Ascending aorta (tissue), 2 donors: ENCODE measurements at places on chromosomes 12 and 14. TPM values are rescaled to one million over a fixed set of nuclear protein-coding genes. Genes with fewer than 3 reads are reported as not detected.

The OTX2 gene
- total RNA-seq = not detected

DNA sequence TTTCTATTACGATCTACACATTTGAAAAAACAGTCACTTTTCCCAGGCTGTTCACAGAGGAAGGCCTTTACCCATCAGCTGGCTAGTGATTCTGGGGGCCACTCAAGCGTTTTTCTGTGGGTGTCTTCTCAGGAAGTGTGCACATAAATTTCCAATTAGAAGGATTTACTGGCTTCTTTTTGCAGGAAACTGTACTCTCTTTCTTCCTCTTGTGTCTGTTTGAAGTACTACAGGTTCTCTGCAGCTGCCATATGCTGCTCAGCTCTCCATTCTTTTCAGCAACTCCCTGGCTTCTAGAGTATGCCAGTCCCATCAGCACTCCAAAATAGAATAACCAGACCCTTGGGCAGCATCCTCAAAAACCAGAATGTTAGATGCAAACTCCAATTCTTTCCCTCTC lies 110.4 kb upstream of the NAV3 start:
- H3K27me3 ChIP-seq = no peaks in the 10 kb centered on the region
- H3K27ac ChIP-seq = no peak overlapping the region
- H3K4me1 ChIP-seq = no peaks in the 10 kb centered on the region
- H3K36me3 ChIP-seq = no peaks in the 10 kb centered on the region

The DIO3 gene
- not detected for total RNA-seq

- no peak overlapping the region for H3K4me3 ChIP-seq
- H3K27me3 ChIP-seq = no peaks in the 10 kb centered on the region
- peaks cover 5% of the 10 kb centered on the region for H3K4me1 ChIP-seq
These were observed 25.8 kb downstream of the HIP1R start for GRCh38 chr12:122860854-122861586.

DNA sequence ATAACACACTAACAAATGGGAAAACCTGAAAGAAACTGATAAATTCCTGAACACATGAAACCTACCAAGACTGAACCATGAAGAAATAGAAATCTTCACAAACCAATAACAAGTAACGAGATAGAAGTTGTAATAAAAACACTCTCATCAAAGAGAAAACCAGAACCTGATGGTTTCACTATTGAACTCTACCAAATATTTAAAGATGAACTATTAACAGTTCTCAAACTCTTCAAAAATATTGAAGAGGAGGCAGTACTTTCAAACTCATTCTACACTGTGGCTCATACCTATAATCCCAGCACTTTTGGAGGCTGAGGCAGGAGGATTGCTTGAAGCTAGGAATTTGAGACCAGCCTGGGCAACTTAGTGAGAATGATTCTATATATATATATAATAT lies 48.4 kb upstream of the TMTC2 start:
- H3K4me1 ChIP-seq = no peaks in the 10 kb centered on the region
- H3K36me3 ChIP-seq = no peaks in the 10 kb centered on the region
- H3K4me3 ChIP-seq = no peak overlapping the region
- DNase-seq = no peak

DNA sequence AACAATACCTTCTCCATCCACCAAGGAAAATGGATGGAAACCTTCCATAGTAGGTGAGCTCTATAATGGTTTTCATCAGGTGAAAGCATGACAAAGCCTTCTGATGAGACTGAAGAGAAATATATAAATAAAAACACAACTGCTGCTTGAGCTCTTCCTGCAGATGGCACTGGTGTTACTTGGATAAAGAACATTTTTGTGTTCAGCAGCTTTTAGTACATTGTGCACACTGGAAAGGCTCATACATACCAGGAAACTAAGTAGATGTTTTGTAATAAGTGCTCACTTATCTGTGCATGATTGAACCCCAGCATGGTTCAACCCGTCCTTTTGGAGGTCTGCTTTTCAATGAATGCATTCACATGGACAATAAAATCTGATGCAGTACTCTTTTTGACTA lies 357.3 kb upstream of the MIS18BP1 start:
- no peaks in the 10 kb centered on the region for H3K4me1 ChIP-seq
- no peak overlapping the region for H3K4me3 ChIP-seq
- no peaks in the 10 kb centered on the region for H3K27me3 ChIP-seq
- DNase-seq = no peak
- no peaks in the 10 kb centered on the region for H3K36me3 ChIP-seq

The PPP2R5E gene
- 5.7 TPM for total RNA-seq

DNA sequence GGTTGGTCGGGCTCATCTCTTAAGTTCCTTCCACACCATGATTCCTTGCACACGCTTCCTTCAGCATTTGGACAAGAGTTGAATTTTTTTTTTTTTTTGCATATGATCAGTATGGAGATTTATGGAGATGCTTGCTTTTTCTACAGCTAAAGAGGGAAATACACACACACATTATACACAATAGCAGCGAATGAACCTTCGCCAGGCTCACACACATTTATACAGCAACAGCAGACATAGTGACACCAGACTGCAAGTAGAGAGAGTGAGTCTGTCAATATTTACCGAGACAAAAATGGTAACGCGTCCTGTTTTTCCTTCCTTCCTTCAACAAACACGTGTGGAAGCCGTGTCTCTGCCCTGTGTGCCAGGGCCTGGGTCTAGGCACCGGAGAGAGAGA lies 897.9 kb downstream of the BCL11B start:
- H3K27ac ChIP-seq = no peak overlapping the region
- no peak for DNase-seq
- H3K27me3 ChIP-seq = no peaks in the 10 kb centered on the region
- no peaks in the 10 kb centered on the region for H3K36me3 ChIP-seq
- H3K4me3 ChIP-seq = no peak overlapping the region
- H3K4me1 ChIP-seq = no peaks in the 10 kb centered on the region

The RITA1 gene
- 48.4 TPM for total RNA-seq

DNA sequence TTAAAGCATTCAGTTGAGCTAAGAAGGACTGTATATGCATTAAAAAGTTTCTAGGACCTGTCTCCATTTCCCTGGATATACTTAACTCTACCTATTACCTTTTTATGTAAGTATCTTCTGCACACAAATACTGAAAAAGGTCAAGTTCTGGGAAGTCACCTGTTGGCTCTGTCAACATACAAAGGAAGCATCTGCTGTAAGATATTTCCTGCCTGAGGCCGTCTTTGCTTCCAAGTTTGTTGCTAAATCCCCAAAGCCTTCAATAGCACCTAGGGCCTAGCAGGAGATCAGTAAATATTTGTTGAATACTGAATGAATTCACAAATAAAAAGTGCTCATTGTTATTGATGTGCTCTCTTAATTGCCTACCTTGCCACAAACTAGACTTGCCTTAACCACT lies 188.4 kb downstream of the DUSP6 start:
- H3K27me3 ChIP-seq = no peaks in the 10 kb centered on the region
- no peak for DNase-seq
- no peaks in the 10 kb centered on the region for H3K4me1 ChIP-seq
- no peak overlapping the region for H3K4me3 ChIP-seq

The CAPS2 gene
- total RNA-seq = 11.0 TPM

The OR11H6 gene
- total RNA-seq = not detected

DNA sequence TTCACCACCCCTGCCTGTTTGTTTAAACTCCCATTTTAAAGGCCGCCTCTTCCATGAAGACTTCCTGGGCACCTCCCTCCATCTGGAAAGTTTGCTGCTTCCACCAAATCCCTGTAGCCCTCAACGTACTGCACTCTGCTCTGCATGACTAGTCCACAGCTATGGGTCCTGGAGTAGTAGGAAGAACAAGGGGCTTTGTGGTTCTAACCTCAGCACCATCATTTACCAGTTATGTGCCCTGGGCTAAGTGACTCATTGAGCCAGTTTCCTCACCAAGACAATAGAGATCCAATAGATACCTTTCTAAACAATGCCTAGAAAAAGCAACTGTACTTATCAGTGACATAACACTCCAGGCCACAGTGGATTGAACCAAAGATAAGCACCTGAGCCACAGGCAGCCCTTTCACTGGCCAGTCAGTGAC lies 8.5 kb upstream of the LTBP2 start:
- no peak overlapping the region for H3K4me3 ChIP-seq
- H3K27ac ChIP-seq = peak overlapping the region; percentile 97
- no peaks in the 10 kb centered on the region for H3K36me3 ChIP-seq

GRCh38 chr12:27576667-27577347 lies 52.8 kb downstream of the PPFIBP1 start:
- H3K4me1 ChIP-seq = no peaks in the 10 kb centered on the region
- no peaks in the 10 kb centered on the region for H3K36me3 ChIP-seq
- H3K27ac ChIP-seq = peak overlapping the region; percentile 43
- no peaks in the 10 kb centered on the region for H3K27me3 ChIP-seq
- no peak overlapping the region for H3K4me3 ChIP-seq
- DNase-seq = no peak

The CCDC184 gene
- total RNA-seq = 1.6 TPM

GRCh38 chr12:106581543-106582248 lies 1.1 kb upstream of the RFX4 start:
- H3K4me1 ChIP-seq = peaks cover 6% of the 10 kb centered on the region
- peak overlapping the region; percentile 11 for H3K4me3 ChIP-seq
- H3K27me3 ChIP-seq = peaks cover 14% of the 10 kb centered on the region
- no peaks in the 10 kb centered on the region for H3K36me3 ChIP-seq

The PLEK2 gene
- 0.53 TPM for total RNA-seq

DNA sequence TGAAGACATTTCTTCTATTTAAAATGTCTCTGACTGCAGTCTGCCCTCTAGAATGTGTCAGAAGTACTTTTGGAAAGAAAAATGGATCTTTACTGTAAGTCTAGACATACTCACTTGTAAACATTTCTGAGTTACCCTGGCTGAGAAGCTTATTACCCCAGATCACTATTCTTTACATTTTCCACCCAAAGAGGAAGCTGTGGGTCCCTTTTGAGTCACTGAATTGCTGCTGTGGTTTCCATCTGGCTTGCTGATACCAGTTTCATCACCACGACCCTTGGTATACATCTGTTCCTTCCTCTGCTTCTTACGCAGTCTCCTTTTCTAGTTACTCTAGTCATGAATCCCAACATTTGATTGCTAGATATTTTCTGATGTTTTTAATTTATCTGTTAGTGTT lies 20.2 kb upstream of the CLEC4D start:
- H3K36me3 ChIP-seq = no peaks in the 10 kb centered on the region
- H3K27me3 ChIP-seq = no peaks in the 10 kb centered on the region
- DNase-seq = no peak
- no peaks in the 10 kb centered on the region for H3K4me1 ChIP-seq
- no peak overlapping the region for H3K4me3 ChIP-seq

The SELPLG gene
- total RNA-seq = 2.6 TPM

GRCh38 chr12:69821456-69822159 lies 3.4 kb upstream of the MYRFL start:
- no peak overlapping the region for H3K4me3 ChIP-seq
- H3K4me1 ChIP-seq = no peaks in the 10 kb centered on the region
- no peak overlapping the region for H3K27ac ChIP-seq
- no peaks in the 10 kb centered on the region for H3K36me3 ChIP-seq
